Amniotic epithelial cell (primary cell): ENCODE measurements at places on chromosomes 7 and 10.

DNA sequence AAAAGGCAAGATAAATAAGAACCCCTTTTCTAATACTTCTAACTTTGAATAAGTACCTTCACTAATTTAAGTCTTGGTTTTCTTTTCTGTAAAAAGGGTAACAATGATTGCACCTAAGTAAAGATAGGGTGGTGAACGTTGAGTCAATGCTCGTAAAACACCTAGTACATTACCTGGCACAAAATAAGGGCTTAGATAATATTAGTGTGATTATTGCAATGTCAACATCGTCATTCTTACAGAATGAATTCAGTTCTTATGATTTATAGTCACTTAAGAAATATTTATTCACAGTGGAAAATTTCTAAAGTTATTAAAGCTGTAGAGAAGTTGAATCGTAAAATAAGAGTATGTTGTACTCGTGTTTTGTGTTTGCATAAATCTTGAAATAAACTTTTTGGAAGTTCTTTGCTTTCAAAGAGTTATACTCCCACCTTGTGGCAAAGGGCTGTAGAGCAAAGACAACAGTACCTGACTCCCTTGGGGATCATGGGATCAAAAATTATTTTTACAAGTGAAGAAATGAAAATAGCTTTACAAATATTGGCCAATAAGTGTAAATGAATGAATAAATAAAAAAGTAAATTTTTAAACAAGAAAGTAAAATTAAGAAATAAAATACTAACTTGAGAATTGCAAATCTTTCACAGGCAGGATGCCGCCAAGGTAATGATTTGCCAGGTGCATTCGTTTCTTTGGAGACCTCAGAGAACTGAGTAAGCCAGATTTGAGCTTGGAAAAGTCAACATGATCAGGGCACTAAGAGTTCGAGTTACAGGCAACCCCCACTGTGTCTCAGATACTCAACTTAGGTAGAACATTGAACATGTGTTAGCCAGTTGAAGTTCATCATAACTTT, 285.8 kb upstream of the CACNA2D1 start:
- peak; percentile 48 for DNase-seq

GRCh38 chr7:107068156-107068555, 23.7 kb downstream of the PRKAR2B start:
- peak; percentile 43 for DNase-seq

- DNase-seq = no peak
Observed at GRCh38 chr7:155345490-155345889, 47.8 kb downstream of the INSIG1 start.

DNA sequence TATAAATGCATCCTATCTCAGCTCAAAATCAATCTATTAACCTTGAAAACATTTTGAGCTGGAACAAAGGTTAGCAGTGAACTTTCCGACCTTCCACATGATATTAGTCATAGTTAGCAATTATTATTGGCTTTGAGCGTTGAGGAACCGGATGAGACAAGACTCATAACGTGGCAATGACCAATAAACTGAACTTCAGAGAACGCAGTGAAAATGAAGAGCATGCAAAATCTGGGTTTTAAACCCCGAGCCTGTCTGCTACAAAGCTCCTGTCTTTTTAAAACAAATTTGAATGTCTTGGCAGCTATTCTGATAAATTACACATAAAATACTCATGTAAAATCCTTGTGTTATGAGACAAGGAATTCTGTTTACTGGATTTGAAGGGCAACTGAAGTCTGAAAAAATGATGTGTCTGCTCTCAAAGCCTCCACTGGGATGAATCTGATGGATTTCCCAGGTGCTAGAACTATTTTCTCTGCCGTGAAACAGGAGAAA, 74.7 kb upstream of the ITGB1 start:
- DNase-seq = peak; percentile 38

DNA sequence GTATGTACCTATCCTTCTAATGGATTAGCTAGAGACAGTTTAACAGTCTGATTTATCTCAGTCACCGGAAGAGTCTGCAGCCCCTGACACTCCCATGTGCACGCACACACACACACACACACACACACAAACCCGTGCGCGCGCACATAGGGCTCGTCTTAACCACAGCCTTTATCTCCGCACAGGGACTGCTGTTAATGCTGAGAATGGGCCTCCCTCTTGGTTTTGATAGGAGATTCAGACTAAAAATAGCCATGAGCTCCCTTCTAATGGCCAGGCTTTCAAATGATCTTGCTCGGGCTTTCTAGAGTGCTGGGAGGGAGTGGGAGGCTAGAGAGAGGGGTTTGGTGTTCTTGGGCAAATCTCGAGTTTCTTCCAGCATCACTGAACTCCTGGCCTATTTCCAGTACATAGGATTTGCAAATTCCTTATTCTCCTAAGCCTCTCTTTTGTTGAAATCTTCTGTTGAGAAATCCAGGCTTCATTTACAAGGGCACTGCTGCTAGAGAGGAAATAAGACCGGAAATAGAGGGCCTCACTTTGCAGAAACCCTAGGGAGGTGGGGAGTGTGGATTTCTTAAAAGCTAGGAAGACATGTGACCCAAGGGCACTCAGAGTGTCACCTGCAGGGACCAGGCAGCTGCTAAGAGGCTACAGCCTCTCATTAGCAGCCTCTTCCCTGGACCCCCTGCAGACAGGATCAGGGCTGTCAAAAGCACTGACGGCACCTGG, 2.4 kb downstream of the TMEM72 start:
- DNase-seq = peak; percentile 66

DNA sequence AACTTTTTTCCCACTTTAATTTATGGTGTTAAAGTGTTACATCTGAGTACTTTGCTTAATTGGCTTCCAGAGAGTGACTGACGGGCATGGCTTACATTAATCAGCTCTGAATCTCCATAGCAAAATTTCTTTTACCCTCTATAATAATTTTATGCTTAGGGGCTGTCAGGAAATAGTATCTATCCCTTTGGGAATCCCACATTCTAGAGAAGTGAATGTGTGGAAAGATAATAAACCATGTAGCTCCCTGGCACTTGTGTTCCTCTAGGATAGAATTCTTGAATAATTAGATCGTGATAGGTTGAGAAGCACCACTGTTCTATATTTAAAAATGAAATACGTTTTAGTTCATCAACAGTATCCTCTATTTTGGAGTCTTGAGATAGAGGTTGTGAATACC, 89.6 kb downstream of the DNAJB9 start:
- no peak for DNase-seq

- peak; percentile 49 for DNase-seq
Observed at GRCh38 chr7:7183061-7183837, 905 bp downstream of the C1GALT1 start.

- no peak for DNase-seq
Observed at GRCh38 chr10:88982366-88982765, 8.2 kb upstream of the FAS start.

DNA sequence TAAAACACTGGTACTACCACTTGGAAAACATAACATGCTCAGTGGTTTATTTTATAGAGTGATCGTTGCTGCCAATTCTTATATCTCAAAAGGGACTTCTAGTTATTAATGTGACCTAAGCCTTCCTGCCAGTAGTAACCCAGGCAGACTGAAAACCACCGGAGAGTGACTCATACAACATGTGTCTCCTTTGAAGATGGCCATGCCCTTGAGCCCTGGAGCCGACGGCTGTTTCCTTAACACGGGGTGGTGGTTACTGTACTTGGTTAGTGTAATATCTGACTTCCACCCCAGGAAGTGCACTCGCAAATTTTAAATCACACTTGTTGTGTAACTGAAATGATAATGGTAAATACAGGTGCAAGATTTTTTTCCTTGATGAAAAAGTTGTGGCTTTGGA, 30.5 kb downstream of the JAKMIP3 start:
- DNase-seq = peak; percentile 18
